ENCODE measurements at places on chromosomes 6 and 20. TPM values are rescaled to one million over a fixed set of nuclear protein-coding genes. Genes with fewer than 3 reads are reported as not detected.

Gene COL10A1
- total RNA-seq = not detected

Gene SLC17A3
- not detected for total RNA-seq

Gene SAMD3
- total RNA-seq = not detected

Gene ELOVL2
- total RNA-seq = not detected

Gene OR12D3
- not detected for total RNA-seq

Gene GSTA2
- not detected for total RNA-seq
